ENCODE measurements at places on chromosomes 1 and 21.

- no peak for DNase-seq
These were observed 59.9 kb downstream of the ZBTB17 start for GRCh38 chr1:15915991-15916390.

GRCh38 chr1:115768549-115768948 lies at the start of gene CASQ2:
CASQ2 (minus strand) TSS chr1:115768714; CDS start chr1:115768541, 173 bp downstream.
- no peak for DNase-seq

- DNase-seq, result no peak
These were observed 727.6 kb upstream of the NEGR1 start for GRCh38 chr1:73009938-73010337.

DNA sequence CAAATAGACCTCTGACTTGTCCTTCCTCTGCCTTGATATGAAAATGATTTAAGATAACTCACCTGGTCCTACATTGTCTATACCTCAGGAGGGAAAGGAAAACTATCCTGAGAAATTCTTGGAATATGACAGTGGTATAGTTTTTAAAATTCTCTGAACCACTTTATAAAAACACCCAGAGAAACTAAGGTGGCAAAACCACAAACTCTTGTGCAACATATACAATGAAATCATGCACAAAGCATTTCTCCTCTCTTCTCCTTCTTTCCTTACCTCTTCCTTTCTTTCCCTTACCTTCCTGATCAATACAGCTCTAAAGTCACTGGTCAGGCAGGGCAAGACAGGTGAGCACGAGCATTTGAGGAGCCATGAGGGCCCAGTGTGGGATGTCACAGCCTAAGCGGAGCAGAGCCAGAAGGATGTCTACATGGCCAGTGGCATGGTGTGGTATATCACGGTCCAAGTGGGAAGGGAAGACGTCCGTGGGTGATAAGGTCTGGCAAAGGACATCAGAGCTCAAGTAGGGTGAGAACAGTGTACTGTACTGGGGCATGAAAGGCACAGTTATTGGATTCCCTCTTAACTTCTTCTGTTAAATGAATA lies 543.3 kb downstream of the DPYD start:
- DNase-seq, result no peak

DNA sequence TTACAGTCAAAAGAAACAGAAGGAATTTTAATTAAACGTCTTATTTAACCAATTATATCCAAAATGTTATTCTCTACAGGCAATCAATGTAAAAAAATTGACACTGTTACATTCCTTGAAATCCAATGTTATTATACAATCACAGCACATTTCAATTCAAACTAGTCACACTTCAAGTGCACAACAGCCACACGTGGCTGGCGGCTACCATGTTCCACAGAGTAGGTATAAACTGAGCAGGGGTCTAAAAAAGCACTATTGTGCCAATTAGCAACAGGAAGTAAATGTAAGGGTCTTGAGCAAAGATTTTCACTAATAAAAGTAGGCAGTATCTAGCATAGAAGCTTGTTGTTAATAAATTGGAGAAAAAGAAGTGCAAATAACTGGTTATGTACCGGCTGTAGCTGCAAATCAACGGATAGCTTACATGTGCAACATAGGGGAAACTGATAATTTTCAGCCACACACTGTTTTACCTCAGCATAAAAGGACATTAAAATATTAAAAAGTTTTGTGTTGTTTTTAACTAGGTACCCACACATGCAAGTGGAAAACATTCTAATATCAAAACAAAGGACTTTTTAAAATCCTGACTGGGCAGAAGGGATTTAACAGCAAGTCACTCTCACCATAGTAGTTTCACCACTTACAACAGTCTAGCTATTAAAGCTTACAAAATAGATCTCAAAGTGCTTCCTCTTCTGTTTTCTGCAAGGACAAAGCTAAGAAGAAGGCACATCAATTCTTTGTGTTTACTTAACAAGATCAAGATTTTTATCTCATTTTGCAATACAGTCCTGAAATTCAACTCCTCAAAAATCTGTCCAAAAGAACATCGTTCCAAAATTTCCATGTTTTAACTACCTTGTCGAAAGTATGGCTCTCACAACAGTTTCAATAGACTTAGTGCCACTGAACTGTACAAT lies 2.5 kb downstream of the CSDE1 start:
- no peak for DNase-seq

DNA sequence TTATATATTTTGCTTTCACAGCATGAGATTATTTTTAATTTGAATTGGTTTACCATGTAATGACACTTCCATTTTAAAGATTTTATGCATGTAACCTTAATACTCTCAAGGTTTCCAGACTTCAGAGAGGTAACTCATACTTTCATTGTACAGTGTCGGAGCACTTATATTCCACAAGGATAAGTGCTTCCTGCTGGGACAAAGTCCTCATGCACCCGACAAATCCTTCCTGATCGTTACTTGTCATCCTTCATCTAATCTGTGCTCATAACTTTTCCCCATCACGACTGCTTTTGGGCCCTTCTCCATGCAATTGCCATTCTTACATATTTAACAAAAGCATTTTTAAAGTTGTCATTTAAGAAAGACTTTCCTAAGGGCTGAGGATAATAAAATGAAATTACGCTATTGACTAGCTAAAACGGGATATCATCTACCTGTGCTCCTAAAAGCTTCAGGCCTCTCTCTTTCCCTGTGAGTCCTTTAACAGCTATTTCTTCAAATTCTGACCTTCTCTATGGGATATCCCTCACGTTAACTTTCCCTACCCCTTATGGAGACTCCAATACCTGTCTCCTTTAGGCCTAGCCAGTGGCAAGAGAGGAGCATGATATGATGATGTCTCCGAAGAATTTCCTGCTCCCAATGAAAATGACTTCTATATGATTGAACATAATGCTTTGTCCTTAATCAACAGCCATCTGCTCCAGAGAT lies 59.3 kb downstream of the NCAM2 start:
- no peak for DNase-seq

GRCh38 chr1:82273816-82274215 lies 473.1 kb downstream of the ADGRL2 start:
- no peak for DNase-seq

GRCh38 chr1:29689372-29690030 lies 453.2 kb downstream of the PTPRU start:
- DNase-seq, result no peak

DNA sequence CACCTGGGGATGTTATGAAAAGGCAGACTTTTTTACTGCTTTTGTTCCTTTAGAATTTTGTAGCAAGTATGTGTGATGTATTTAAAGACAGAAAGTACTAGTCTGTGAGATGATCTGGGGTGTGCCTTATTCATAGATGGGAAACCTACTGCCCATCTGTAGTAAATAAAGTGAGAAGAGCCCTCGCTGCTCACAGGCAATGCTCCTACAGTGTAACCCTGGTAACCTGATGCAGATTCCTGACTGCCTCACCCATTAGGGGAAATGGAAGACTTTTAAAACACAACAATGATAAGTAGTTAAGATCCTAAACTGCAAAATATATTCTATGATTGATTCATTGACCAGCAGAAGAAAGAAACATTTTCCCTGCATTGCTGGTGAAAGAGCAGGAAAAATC lies 19.4 kb upstream of the TMEM201 start:
- DNase-seq, result no peak

DNA sequence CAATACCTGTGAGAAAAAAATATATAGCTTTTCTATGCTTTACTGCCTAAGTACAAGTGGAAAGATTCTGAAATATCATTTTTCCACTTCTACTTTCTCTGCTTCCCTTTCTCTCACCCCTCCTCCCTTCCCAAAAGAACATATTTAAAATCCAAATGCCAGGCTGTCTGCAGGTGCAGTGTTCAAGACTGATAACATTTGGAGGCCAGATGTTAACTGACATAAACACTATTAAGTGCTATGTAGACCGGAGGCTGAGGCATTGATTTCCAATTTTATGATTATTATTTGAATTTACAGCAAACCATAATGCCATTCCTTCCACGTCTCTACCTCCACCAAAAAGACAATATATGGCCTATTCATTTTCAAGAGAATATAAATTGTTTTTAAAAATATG lies 296.9 kb upstream of the SGIP1 start:
- DNase-seq, result no peak

DNA sequence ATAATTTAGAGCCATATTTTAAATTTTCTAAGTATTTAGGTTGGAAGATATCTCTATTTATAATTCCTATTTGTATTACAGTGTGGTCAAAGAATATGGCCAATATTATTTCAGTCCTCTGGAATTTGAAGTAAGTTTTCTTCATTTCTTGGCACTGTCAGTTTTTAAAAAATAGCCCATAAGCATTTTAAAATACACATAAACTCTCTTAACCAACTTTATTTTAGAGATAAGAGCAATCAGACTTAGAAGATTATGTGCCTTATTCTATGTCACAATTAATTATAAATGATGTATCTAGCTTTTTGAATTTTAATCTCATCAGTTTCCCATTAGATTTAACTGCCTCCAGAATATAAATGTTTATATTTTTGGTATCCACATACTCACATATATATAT lies 130.8 kb downstream of the USP25 start:
- no peak for DNase-seq

GRCh38 chr1:207804721-207805468 lies 53.0 kb downstream of the CD46 start:
- DNase-seq, result no peak

DNA sequence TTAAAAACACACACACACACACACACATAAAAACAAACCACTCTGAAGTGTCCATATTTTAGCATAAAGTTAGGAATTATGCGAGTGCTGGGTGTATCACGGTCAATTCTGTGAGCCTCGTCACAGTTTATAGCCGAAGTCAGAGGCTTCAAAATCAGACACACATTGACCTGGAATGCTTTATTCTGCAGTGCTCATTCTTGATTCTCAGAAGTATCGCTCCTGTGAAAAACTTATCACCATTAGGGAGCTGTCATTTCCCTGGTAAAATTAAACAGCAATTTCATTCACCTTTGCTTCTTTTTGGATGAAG lies 8.7 kb upstream of the IRF2BP2 start:
- no peak for DNase-seq

DNA sequence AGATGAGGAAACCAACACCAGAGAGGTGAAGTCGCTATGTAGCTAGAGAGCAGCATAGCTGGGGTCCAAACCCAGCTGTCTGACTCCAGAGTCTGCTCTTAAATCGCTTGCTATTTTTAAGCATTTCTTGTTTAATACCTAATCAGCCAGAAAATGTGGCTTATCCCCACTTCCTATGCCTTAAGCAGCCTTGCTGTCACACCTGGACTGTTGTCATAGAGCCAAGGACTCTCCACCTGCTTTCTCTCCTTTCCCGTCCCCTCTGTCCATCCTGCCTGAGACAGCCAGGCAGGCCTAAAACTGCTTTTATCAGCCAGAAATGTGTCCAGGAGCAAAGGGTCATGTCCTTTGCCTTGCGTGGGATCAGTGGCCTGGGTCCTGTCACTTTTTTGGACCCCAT lies 28.3 kb upstream of the EPHA8 start:
- DNase-seq, result no peak

Data from right renal cortex interstitium (tissue), 3 donors.